ENCODE measurements at places on chromosomes 11 and 22.
A peak's percentile ranks its signal among the peaks of the same experiment; 100 is the strongest.

- H3K4me3 ChIP-seq: peak overlapping the region; percentile 69
- peaks cover 8% of the 10 kb centered on the region for H3K27me3 ChIP-seq
- peak overlapping the region; percentile 62 for H3K27ac ChIP-seq
- H3K4me1 ChIP-seq: peaks cover 21% of the 10 kb centered on the region
Measured at GRCh38 chr11:111601636-111601978, 642 bp upstream of the SIK2 start.

- H3K36me3 ChIP-seq: no peaks in the 10 kb centered on the region
- H3K4me3 ChIP-seq: no peak overlapping the region
- H3K27ac ChIP-seq: peak overlapping the region; percentile 1
- DNase-seq: no peak
Measured at GRCh38 chr11:115408036-115408921, 95.9 kb downstream of the CADM1 start.

GRCh38 chr11:133977067-133977677, 20.4 kb upstream of the IGSF9B start:
- no peaks in the 10 kb centered on the region for H3K4me1 ChIP-seq
- peaks cover 59% of the 10 kb centered on the region for H3K27me3 ChIP-seq
- no peak for DNase-seq
- no peak overlapping the region for H3K27ac ChIP-seq

- DNase-seq: no peak
- H3K36me3 ChIP-seq: peaks cover 12% of the 10 kb centered on the region
- no peaks in the 10 kb centered on the region for H3K27me3 ChIP-seq
- H3K4me3 ChIP-seq: no peak overlapping the region
- H3K27ac ChIP-seq: no peak overlapping the region
Measured at GRCh38 chr11:100705447-100705846, 18.4 kb downstream of the ARHGAP42 start.

GRCh38 chr11:72871119-72871518, 56.9 kb downstream of the ATG16L2 start:
- DNase-seq: no peak
- H3K4me3 ChIP-seq: no peak overlapping the region
- peaks cover 1% of the 10 kb centered on the region for H3K4me1 ChIP-seq
- H3K27me3 ChIP-seq: no peaks in the 10 kb centered on the region
- H3K27ac ChIP-seq: no peak overlapping the region
- H3K36me3 ChIP-seq: peaks cover 10% of the 10 kb centered on the region

GRCh38 chr11:58070585-58070984, 39.8 kb downstream of the OR6Q1 start:
- H3K27ac ChIP-seq: peak overlapping the region; percentile 64
- no peaks in the 10 kb centered on the region for H3K4me1 ChIP-seq
- no peaks in the 10 kb centered on the region for H3K27me3 ChIP-seq
- no peak for DNase-seq

- no peak overlapping the region for H3K27ac ChIP-seq
- H3K4me1 ChIP-seq: no peaks in the 10 kb centered on the region
- peaks cover 9% of the 10 kb centered on the region for H3K36me3 ChIP-seq
- H3K27me3 ChIP-seq: no peaks in the 10 kb centered on the region
- no peak for DNase-seq
- H3K4me3 ChIP-seq: no peak overlapping the region
Measured at GRCh38 chr11:61728940-61729219, 23.6 kb upstream of the MYRF start.

- H3K36me3 ChIP-seq: no peaks in the 10 kb centered on the region
- H3K27ac ChIP-seq: no peak overlapping the region
- H3K4me1 ChIP-seq: no peaks in the 10 kb centered on the region
- no peak overlapping the region for H3K4me3 ChIP-seq
- peaks cover 85% of the 10 kb centered on the region for H3K27me3 ChIP-seq
Measured at GRCh38 chr22:38799265-38800002, 5.5 kb upstream of the DNAL4 start.

GRCh38 chr11:96681019-96681716, 291.4 kb downstream of the JRKL start:
- no peak overlapping the region for H3K27ac ChIP-seq
- H3K4me1 ChIP-seq: peaks cover 13% of the 10 kb centered on the region
- no peak for DNase-seq
- H3K36me3 ChIP-seq: no peaks in the 10 kb centered on the region
- no peaks in the 10 kb centered on the region for H3K27me3 ChIP-seq

DNA sequence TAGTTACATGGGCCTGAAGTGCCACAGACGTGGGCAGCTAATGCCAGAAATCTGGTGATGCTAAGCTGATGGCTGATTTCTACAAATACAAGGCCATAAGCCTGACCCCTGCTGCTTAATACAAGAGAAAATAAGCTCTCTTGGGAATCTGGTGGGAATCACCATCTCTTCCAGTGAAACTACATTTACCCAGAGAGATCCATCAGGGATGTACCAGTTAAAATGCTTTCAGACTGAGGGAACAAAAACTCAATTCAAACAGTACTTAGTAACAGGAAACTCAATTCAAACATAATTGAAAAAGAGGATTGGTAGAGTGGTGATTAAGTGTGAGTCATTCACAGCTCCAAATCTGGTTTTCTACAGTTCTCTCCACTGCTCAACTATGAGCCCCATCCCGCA, 1.7 kb upstream of the CAVIN3 start:
- H3K36me3 ChIP-seq: no peaks in the 10 kb centered on the region
- peak overlapping the region; percentile 65 for H3K27ac ChIP-seq
- H3K27me3 ChIP-seq: peaks cover 14% of the 10 kb centered on the region
- H3K4me3 ChIP-seq: no peak overlapping the region

- H3K36me3 ChIP-seq: no peaks in the 10 kb centered on the region
- peaks cover 8% of the 10 kb centered on the region for H3K4me1 ChIP-seq
- no peak overlapping the region for H3K4me3 ChIP-seq
- peaks cover 11% of the 10 kb centered on the region for H3K27me3 ChIP-seq
Measured at GRCh38 chr11:19365743-19366410, 125.1 kb upstream of the E2F8 start.

DNA sequence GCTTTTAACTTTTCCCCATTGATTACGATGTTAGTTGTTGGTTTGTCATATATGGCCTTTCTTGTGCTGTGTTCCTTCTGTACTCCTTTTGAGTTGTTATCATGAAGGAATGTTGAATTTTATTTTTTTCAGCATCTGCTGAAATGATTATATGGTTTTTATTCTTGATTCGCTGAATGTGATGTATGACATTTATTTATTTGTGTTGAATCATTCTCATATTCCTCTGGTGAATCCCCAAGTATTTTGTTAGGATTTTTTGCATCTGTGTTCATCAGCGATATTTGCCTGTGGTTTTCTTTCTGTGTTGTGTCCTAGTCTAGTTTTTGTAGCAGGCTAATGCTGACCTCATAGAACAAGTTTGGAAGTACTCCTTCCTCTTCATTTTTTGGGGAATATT, 78.2 kb downstream of the GGT1 start:
- H3K4me3 ChIP-seq: no peak overlapping the region
- no peaks in the 10 kb centered on the region for H3K36me3 ChIP-seq
- no peak overlapping the region for H3K27ac ChIP-seq
- H3K4me1 ChIP-seq: no peaks in the 10 kb centered on the region
- DNase-seq: no peak

DNA sequence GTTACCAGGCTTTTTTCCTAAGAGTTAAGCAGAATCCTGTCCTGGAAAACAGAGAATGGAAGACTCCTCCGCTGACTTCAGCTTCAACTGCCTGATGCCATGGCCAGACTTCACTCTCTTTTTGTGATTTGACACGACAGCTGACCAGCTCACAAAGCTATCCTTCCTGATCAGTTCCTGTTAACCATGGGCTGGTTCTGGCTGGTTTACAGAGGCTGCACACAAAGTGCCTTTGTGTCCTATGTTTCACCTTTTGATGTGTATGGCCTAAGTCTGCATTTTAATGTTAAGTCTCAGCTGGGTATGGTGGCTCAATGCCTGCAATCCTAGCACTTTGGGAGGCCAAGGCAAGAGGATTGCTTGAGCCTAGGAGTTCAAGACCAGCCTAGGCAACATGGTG, 11.1 kb downstream of the FOLR3 start:
- no peak overlapping the region for H3K27ac ChIP-seq
- no peaks in the 10 kb centered on the region for H3K36me3 ChIP-seq
- H3K27me3 ChIP-seq: no peaks in the 10 kb centered on the region

GRCh38 chr11:6319704-6320410, 444 bp downstream of the CAVIN3 start:
- H3K36me3 ChIP-seq: no peaks in the 10 kb centered on the region
- peaks cover 15% of the 10 kb centered on the region for H3K27me3 ChIP-seq
- peak; percentile 42 for DNase-seq
- H3K4me3 ChIP-seq: peak overlapping the region; percentile 64
- H3K27ac ChIP-seq: peak overlapping the region; percentile 92

DNA sequence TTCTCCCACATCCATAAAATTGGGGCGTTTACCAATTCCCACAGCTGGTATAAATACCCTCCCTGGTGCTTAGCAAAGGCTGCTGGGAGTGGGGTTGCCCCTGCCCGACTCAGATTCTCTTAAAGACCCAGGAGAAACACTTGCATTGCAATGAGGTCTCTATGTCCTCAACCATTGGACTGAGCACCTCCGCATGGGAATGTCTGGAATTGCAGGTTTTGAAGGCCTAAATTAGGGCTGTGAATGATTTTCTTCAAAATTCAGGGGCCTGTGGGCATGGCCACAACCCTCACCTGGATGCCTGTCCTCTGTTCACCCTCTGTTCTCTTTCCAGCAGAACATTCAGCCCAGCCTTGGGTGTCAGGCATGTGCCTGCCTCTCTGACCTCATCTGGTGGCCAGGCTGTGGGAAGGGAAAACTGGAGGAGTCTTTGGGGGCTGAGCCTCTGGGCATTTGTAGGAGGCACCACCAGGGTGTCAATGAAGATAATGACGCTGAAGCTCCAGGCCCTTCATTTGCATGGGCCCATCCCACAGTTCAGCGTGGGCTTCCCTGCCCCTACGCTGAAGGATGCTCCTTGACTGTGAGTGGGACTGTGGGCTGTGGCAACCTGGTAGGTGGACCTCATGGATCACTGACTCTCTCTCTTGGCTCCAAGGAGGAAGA, 52.7 kb upstream of the MYEOV start:
- no peak for DNase-seq
- no peaks in the 10 kb centered on the region for H3K36me3 ChIP-seq
- peaks cover 6% of the 10 kb centered on the region for H3K27me3 ChIP-seq
- H3K27ac ChIP-seq: no peak overlapping the region
- no peak overlapping the region for H3K4me3 ChIP-seq
- H3K4me1 ChIP-seq: peaks cover 10% of the 10 kb centered on the region

DNA sequence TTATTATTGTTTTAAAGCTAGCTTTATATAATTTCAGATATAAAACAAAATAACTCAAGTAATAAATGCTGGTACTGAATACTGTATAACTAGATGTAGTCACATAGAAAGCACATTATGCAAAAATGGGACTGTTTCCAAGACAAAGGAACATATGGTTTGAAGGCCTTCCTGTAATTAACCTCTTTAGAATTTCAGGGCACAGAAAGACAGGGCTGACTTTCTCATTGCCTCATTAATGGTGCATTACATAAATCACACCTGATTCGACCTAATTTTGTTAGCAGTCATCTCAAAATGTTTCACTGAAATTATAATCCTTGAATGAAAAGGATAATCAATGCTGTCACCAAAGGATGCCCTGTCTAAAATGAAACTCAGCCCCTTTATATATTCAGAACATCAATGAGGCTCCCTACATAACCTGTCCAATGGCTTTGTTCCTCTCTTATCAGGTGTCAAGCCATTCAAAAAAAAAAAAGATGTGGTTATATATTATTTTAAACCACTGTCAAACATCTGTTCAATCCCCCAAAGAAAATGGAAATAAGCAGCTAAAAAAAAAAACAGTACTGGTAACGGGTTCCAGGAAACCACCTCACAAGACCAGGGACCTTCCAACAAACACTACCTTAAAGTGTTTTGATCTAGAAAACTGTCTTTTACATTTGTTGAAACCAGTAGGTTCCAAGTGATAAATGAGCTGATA, 77.4 kb downstream of the FAM168A start:
- H3K27ac ChIP-seq: no peak overlapping the region
- peaks cover 7% of the 10 kb centered on the region for H3K4me1 ChIP-seq
- no peak for DNase-seq
- no peak overlapping the region for H3K4me3 ChIP-seq
- H3K36me3 ChIP-seq: peaks cover 7% of the 10 kb centered on the region

GRCh38 chr22:38868886-38869381, 3.1 kb downstream of the CBX6 start:
- peaks cover 19% of the 10 kb centered on the region for H3K4me1 ChIP-seq
- H3K27ac ChIP-seq: no peak overlapping the region
- no peaks in the 10 kb centered on the region for H3K27me3 ChIP-seq
- H3K36me3 ChIP-seq: peaks cover 9% of the 10 kb centered on the region

DNA sequence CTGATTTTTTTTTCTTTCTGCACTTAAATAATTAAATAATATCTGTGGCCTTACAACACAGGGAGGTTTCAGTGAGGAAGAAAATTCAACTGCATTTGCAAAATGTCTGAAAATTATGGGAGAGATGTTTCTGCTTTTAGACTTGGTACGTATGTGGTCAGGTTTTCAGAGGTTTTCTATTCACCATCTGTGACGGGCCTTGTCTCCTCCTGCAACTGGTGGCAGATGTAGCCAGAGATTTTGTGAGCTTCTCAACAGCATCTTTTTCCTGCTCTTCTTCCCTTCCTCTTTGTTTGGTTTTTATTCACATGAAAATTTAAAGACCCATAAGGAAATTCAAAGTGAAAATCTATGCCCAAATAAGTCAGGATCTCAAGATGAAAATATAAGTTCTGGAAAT, 38.3 kb downstream of the ZBTB16 start:
- DNase-seq: no peak
- H3K4me1 ChIP-seq: peaks cover 74% of the 10 kb centered on the region
- no peak overlapping the region for H3K4me3 ChIP-seq
- peak overlapping the region; percentile 88 for H3K27ac ChIP-seq
- H3K36me3 ChIP-seq: no peaks in the 10 kb centered on the region

DNA sequence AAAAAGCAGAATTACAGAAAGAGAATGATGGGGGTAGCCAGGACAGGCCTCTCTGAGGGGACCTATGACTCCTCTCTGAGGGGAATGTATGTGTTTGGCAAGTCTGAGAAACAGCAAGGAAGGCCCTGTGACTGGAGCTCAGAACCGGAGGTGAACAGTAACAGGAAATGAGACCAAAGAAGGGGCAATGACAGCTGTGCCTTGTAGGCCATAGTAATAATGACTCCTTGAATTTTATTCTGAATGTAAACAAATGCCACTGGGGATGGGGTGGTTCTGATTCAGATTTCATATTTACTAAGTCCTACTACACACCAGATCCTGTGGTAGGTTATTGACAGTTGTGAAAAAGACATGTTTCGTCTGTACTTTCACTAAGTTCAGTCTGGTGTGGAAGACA, 52.8 kb upstream of the APOA1 start:
- H3K4me3 ChIP-seq: no peak overlapping the region
- H3K36me3 ChIP-seq: peaks cover 10% of the 10 kb centered on the region
- H3K27me3 ChIP-seq: no peaks in the 10 kb centered on the region

GRCh38 chr22:46480396-46480795, 57.0 kb downstream of the CELSR1 start:
- no peak overlapping the region for H3K4me3 ChIP-seq
- no peak for DNase-seq
- peaks cover 12% of the 10 kb centered on the region for H3K27me3 ChIP-seq

GRCh38 chr11:27429761-27430393, 42.7 kb downstream of the LGR4 start:
- DNase-seq: no peak
- no peak overlapping the region for H3K4me3 ChIP-seq
- H3K4me1 ChIP-seq: peaks cover 13% of the 10 kb centered on the region
- H3K27ac ChIP-seq: no peak overlapping the region
- H3K36me3 ChIP-seq: peaks cover 4% of the 10 kb centered on the region
- no peaks in the 10 kb centered on the region for H3K27me3 ChIP-seq

- peaks cover 14% of the 10 kb centered on the region for H3K36me3 ChIP-seq
- no peak overlapping the region for H3K4me3 ChIP-seq
- peak; percentile 8 for DNase-seq
- peaks cover 18% of the 10 kb centered on the region for H3K27me3 ChIP-seq
Measured at GRCh38 chr11:2130881-2131352, 8.3 kb downstream of the IGF2 start.
